Activated naive CD4-positive, alpha-beta T cell treated with anti-CD3 and anti-CD28 coated beads, Interleukin-2, amount 50 U/mL, for 72 hours (primary cell): ENCODE measurements at places on chromosomes 3 and 15. TPM values are rescaled to one million over a fixed set of nuclear protein-coding genes. Genes with fewer than 3 reads are reported as not detected.

MAGEL2 gene
- total RNA-seq: not detected

HIGD2B gene
- 0.68 TPM for total RNA-seq

FRMD5 gene
- total RNA-seq: 2.8 TPM

LAMB2 gene
- not detected for total RNA-seq

PRC1 gene
- 233 TPM for total RNA-seq

TJP1 gene
- total RNA-seq: not detected

CYP8B1 gene
- not detected for total RNA-seq
